MM.1S (cell line): ENCODE measurements at places on chromosomes 7 and 10.

GRCh38 chr7:7681936-7682329 is 36.5 kb downstream of the RPA3 start:
- peak; percentile 29 for DNase-seq

- no peak for DNase-seq
These were observed 80.5 kb downstream of the FAM13C start for GRCh38 chr10:59281861-59282260.

GRCh38 chr7:40489844-40490602 is 355.2 kb downstream of the SUGCT start:
- peak; percentile 7 for DNase-seq

DNA sequence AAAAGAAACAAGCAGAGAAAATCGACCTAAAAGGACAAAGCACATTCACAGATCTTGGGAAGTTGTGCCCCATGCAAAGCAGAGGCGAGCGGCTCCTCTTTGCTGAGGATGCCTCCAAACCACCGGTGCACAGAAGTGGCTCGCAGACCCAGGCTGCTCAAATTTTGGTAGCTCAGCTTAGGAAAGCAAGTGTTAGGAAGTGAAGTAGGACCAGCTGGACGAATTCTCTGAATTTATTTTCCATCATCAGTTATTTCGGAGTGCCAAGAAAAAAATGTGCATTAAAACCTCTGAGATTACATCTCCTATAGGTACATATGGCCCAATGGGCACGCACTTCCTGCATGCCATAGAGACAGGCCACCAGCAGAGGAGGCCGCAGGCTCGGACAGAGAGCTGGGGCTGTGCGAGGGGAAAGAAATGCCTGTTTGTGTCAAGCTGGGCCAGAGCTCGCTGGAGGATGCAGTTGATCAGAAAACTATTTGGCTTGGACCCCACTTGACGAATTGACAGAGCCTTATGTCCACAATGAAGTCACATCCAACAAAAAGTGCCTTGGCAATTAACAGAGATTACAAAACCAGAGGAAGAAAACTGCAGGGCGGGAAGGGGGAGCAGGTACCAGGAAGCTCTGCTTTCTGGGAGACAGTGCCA is 122.3 kb upstream of the LYZL2 start:
- peak; percentile 63 for DNase-seq

- DNase-seq = peak; percentile 58
These were observed 147.6 kb downstream of the ARID5B start for GRCh38 chr10:62048919-62049623.

DNA sequence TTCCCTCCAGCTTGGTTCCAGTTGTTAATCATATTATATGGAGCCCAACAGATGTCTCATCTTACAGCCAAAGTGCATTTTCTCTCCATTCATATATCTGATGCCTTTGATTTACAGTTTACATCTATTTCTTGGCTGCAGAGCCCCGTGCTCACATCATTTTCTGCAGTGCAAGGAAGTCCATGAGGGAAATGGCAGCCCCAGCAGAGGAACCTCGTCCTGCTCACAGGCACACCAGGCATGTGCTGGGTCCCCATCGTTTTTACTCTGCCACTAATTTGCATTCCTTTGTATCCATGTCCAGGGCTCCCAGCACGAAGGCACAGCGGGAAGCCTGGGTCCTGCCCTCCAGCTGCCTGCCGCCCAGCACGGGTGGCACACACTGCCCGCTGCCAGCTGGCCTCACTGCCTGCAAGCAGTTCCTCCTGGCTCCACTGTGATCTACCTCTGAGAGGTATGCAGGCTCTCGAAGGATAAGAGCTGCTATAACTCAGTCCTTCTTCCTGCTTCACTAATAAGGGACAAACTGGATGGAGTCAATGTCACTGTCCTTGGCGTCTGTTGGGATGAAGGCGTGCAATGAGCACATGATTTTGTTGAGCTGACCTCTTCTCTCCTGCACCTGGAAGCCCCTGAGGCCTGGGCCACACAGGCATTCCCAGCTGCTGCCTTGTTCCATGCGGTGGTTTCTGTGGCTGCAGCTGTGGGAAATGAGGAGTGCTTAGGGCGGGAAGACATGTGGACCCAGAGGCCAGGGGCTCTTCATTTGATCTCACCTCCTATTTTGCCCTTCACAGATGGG is 583.6 kb upstream of the MGMT start:
- no peak for DNase-seq

DNA sequence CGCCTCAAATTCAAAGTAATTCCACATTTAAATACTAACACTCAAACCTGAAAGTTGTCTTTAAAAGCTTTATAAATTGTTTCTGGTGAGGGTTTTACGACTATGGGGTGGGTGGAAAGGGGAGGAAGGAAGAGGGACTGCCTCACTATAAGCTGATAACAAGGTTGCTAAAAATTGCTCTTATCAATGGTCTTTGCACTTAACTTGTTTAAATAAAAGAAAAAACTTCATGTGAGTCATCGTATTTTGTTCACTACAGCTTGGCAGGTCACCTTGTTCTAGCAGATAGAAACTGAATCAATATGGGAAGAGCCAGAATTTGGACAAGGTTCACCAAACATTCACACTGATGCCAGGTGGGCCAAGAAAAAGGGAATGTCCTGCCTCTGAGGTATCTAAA is 129.2 kb downstream of the TES start:
- DNase-seq = no peak

GRCh38 chr7:27459021-27459730 is 203.5 kb downstream of the HIBADH start:
- no peak for DNase-seq

DNA sequence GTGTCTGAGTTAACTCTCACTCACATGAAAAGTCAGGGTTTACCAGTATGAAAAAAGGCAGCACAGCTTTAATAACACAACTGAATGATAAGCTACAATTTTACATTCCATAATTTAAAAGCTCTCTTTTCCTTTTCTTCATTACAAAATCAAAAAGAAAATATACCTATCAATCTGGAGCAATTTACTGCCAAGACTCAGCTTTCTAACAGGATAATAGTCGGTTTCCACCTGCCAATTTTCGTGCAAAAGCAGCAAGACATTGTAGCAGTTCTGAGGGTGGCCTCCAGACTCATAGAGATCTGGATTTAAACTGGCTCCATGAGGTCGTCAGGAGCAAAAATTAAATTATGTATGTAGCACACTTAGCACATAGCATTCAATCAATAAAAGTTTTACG is 191.0 kb downstream of the GLI3 start:
- DNase-seq = no peak

DNA sequence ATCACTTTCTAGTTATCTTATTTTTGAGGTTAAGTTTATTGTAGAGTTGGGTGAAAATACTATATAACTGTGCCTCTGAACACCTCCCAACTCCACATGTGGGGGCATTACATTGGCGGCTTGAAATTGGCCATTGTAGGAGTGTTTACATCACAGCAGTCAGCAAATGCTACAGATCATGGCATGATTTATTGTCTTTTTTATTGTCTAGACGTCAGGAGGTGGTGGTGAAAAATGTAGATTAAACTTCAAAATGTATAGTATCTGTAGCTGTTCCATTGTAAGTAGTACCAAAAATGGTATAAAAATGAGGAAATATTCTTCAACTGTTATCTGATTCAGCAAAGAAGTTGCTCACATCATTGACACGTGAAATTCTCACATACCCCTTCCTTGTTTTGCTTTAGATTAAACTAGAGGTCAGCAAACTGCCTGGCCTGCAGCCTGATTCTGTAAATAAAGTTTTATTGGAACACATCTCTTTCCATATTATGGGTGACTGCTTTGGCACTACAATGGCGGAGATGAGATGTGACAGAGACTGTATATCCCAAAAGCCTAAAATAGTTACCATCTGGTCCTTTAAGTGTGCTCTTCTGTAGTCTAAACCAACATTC is 35.0 kb downstream of the TAF3 start:
- no peak for DNase-seq

GRCh38 chr7:151380199-151381097 is 29.4 kb downstream of the WDR86 start:
- no peak for DNase-seq

DNA sequence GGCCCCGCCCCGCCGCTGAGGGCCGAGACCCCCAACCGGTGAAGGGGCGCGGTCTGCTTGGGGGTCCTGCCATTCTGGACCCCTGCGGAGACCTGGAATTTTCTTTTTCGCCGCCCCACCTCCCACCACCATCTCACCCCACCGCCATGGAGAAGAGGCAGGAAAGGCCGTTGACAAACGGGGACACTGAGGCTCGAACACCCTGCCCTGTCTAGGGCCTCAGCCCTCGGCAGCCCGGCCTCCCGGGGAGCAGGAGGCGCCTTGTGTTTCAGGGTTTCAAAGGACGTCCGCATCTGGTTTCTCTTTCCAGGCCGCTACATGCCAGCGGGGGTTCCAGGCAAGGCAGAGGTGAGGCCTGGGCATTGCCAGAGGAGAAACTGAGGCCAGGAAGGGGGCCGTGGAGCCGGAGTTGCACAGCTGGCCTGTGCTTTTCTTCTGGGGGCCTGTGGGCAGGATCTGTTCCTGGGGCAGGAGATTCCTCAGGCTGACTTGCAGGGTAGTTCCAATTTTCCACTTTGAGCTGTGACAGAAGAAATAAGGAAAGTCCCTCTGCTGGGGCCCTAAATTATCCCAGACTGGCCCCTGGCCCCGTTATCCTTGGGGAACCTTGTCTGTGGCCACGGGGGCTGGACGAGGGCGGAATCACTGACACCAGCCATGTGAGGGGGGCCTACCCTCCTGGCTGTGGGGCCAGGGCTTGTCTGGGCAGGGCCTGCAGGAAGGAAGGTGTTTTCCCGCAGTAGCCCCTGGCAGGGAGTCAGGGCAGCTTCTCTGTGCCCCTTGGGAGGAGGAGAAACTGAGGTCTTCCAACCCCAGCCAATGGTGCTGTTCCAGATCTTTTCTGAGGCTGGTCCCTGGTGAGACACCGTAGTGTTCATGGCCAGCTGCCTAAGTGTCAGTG is 900 bp upstream of the MICALL2 start:
- DNase-seq = peak; percentile 29

- DNase-seq = no peak
These were observed 1.0 kb upstream of the NKX6-2 start for GRCh38 chr10:132786884-132787494.

DNA sequence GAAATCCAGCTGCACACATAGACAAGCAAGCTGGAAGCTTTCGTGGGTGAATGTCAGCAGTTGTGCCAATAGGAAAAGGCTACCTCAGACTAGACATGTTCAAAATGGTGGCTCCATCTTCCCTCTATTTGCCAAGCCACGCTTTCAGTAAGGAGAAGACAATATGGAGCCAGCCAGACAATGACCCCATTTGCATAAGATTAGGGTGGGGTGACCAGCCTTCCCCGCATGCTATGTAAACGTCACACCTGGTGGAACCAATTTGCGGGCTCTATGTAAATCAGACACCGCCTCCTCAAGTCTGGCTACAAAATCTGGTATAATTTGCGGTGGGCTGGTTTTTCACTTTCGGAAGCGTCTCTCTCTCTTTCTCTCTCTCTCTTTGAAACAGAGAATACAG is 297.4 kb upstream of the PCDH15 start:
- DNase-seq = no peak

GRCh38 chr7:8214244-8214824 is 47.6 kb downstream of the ICA1 start:
- DNase-seq = no peak

DNA sequence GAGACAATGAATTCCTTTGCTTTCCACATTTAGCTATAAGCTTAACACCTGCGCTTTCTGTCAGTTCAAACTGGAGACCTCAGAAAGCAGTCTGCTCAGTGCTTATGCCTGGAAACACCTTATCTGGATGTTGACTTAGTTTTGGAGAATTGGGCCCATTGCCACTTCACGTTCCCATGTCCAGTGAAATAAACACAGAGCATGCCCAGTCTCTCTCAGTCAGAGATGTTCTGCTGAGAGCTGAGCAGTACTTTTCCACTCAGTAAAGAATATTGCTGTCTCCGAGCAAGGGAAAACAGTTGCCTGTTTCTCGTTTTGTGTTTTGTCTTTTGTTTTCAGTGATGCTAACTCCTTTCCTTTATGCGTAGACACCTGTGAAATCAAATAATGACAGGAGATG is 83.2 kb upstream of the PRR15 start:
- no peak for DNase-seq

DNA sequence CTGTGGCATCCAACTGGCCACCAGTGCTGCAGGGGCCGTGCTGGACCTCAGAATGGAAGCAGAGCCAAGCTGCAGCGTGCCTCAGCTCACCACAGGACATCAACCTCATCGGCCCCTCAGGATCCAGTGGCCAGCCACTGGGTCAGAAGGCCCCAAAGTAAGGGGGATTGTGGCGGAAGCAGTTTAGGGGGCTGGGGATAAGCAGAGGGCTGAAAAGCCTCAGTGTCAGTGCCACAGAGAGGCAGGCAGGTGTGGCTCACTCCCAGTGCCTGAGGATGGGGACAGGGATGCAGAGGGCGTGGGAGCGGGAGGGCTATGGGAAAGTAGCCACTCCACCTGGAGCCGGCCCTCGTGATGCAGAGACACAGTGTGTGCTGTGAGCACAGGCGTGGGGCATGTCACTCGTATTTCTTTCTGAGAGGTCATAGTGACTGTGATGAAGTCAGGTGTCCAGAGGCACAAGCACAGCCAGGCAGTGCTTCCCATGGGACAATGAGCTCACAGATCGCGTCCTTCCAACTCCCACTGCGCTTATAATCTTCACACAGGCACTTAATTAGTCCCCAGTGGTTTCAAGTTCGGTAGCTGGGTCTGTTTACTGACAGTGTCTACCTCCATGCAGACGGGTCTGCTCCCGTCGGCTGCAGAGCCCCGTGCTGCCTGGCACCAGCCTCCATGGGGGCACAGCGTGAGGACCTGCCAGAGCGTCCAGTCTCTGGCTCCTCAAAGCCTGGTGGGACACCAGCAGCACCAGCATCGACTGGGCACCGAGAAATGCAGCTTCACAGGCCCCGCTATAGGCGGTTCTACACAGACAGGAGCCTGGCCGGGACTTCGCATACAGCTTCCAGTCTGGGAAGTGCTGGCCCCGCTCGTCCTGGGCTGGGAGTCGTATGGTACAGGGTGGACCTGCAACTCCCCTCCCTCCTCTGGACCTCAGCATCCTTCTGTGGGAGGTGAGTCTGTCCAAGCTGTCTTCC is 42.9 kb upstream of the CNPY1 start:
- no peak for DNase-seq

DNA sequence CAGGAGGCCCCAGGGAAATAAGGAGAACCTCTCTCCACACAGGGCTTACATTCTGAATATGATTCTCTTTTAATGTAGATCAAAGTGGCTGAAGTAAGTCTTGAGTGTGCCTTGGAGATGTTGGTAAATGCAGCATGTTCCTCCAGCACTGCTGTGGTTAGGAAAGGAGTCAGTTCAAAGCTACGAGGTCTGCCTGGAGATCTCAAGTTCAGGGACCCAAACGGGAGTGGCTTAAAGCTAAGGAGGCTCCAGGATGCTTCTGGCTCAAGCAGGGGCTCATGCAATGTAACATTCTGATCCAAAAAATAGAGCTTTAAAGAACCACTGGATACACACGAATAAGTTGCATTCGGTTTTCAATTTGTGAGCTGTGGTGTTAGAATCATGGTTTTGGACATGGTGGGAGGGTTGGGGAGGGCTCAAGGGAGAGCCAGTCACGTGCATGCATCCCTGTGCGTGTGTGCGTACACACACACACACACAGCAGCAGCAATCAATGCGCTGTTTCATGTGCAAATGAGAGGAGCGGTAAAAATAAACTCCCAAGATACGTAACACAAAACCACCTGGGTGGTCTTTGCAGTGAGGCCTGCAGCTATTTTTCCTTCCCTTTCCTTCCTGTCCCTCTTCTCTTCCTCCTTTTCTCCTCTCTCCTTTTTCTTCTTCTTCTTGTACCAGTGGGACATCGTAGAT is 70.5 kb downstream of the AOAH start:
- no peak for DNase-seq
